ENCODE measurements at places on chromosomes 2 and 18. TPM values are rescaled to one million over a fixed set of nuclear protein-coding genes. Genes with fewer than 3 reads are reported as not detected.

Gene PSTPIP2
- 1.5 TPM for total RNA-seq

Gene CCDC121
- 2.6 TPM for total RNA-seq

Gene NEURL3
- total RNA-seq = not detected

Gene HSPD1
- total RNA-seq = 124 TPM

Gene OR6B2
- not detected for total RNA-seq

Gene IL1RN
- not detected for total RNA-seq

Gene COL4A3
- not detected for total RNA-seq

Gene SALL3
- not detected for total RNA-seq

Gene NAT8
- not detected for total RNA-seq

Gene AP1S3
- 0.68 TPM for total RNA-seq

Gene ZNF385B
- not detected for total RNA-seq

Gene KCNS3
- total RNA-seq = 1.2 TPM

Gene EGR4
- not detected for total RNA-seq

Gene KLHL14
- not detected for total RNA-seq

Gene REG3A
- not detected for total RNA-seq

Gene MYO7B
- total RNA-seq = not detected

Gene SERPINB11
- not detected for total RNA-seq

Gene CDH19
- not detected for total RNA-seq

Gene WDR12
- 32.9 TPM for total RNA-seq

Gene LYG2
- not detected for total RNA-seq

Gene ELOA2
- total RNA-seq = not detected

Gene PSMD14
- total RNA-seq = 34.0 TPM

Gene CYRIA
- 0.51 TPM for total RNA-seq

Gene ZNF516
- 17.9 TPM for total RNA-seq

Gene DYSF
- 0.70 TPM for total RNA-seq

Gene EIF2AK2
- total RNA-seq = 12.3 TPM

Gene MRPL30
- 22.6 TPM for total RNA-seq

Gene CPLX4
- total RNA-seq = not detected

Gene TNS1
- 63.7 TPM for total RNA-seq

Gene SP5
- total RNA-seq = not detected

Gene TTC32
- total RNA-seq = 2.3 TPM

Gene WIPF1
- 6.1 TPM for total RNA-seq

Gene ATIC
- total RNA-seq = 24.7 TPM

Gene CCDC88A
- 16.2 TPM for total RNA-seq

Gene FAP
- total RNA-seq = 62.3 TPM

Gene CERKL
- total RNA-seq = not detected

Gene TMEM247
- not detected for total RNA-seq

Gene SH3RF3
- 8.1 TPM for total RNA-seq

Gene ZNF512
- total RNA-seq = 19.6 TPM

Gene TRIM43
- total RNA-seq = not detected

Gene ABCA12
- total RNA-seq = not detected

Gene MPP4
- total RNA-seq = 1.1 TPM

Gene RAB17
- total RNA-seq = 1.6 TPM

Gene CCDC93
- total RNA-seq = 21.1 TPM
